ENCODE measurements at places on chromosomes 4 and X.

DNA sequence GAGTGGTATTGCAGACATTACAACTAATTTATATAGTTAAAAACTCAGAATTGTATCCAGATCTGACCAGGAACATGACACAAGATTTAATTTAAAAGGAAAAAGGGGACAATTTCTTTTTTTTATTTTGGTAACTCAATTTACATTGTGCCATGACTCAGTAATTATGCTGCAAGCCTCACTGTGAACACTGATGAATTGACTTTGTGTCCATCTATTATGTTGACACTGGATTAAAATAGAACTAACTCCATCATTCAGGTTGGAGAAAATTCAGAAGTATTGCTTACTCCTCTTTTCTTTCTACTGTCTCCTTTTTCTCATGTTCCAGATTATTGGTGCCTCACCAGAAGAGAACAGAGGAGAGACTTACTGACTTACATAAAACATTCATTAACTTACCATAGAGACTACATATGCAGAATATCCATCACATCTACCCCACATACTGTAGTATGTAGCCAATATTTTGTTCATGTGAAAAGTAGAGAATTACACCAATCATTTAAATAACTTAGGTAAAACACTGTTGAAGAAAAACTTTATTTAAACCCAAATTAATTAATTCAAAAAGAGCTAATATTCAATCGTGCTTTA is 15.8 kb upstream of the LEF1 start:
- no peak for DNase-seq

GRCh38 chr4:2263926-2264321 is 2.0 kb upstream of the MXD4 start:
- no peak for DNase-seq

DNA sequence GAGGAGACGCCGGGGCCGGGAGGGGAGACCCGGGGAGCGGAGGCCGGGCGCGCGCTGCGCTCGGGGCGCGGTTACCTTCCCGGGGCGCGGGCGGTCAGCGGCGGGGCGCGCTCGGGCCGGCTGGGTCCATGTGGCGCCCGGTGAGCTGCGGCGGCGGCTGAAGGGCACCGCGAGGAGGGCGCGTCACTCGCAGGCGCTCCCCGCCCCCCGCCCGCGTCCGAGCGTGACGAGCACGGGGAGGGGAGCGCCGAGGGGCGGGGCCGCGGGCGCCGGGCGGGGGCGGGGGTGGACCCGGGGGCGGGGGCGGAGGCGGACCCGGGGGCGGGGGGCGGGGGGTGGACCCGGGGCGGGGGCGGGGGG is at the start of gene CPLX1:
TSS of gene CPLX1 (minus strand) at position 159 of the 360 bp plus-strand sequence. CDS start 1,607 bp downstream, outside the sequence.
- no peak for DNase-seq

DNA sequence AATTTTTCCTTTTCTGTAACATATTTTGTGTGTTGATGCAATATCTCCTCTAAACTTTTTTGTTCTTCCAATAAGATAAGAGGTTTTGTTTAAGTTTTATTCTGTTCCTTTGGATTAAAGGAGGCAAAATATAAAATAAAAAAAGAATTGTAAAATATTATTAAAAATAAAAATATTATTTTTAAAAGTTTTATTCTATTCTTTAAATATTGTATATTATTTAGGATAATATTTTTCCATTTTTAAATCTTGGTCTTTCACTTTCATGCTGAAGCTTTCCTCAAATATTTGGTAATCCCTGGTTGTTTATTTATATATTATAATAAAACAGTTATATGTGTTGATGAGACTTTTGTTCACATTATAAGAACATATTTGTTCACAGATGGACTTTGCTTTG is 187.9 kb upstream of the PDE5A start:
- no peak for DNase-seq

- no peak for DNase-seq
These were observed 451.1 kb upstream of the FAT1 start for GRCh38 chr4:187174749-187175148.

- DNase-seq, result no peak
These were observed 51.3 kb upstream of the FRMPD3 start for GRCh38 chrX:107398115-107398514.

- no peak for DNase-seq
These were observed 90.3 kb downstream of the ARX start for GRCh38 chrX:24925430-24925829.

- no peak for DNase-seq
These were observed 110.3 kb downstream of the SHROOM3 start for GRCh38 chr4:76545226-76545884.

DNA sequence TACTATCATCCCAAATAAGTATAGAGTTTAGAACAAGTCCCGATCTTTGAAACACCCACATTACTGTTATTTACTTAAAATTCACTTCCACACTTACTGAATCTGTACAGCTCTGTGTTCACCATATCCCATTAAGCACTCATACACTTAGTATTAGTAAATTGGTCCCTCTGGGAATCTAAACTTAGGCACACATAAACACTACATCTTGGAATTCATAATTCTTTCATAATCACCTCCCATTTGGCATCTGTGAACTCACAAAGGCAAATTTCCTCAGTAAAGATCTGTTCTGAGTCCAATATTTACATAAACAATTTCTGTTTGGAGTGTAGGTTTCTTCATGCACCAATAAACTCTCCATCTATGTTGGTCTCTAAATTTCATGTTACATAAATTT is 52.6 kb upstream of the PPARGC1A start:
- DNase-seq, result no peak

Data from glomerular endothelial cell (primary cell).